Colonic mucosa (tissue), 4 donors: ENCODE measurements at places on chromosomes 3 and 15. TPM values are rescaled to one million over a fixed set of nuclear protein-coding genes. Genes with fewer than 3 reads are reported as not detected.

The FXR1 gene
- total RNA-seq = 80.3 TPM

DNA sequence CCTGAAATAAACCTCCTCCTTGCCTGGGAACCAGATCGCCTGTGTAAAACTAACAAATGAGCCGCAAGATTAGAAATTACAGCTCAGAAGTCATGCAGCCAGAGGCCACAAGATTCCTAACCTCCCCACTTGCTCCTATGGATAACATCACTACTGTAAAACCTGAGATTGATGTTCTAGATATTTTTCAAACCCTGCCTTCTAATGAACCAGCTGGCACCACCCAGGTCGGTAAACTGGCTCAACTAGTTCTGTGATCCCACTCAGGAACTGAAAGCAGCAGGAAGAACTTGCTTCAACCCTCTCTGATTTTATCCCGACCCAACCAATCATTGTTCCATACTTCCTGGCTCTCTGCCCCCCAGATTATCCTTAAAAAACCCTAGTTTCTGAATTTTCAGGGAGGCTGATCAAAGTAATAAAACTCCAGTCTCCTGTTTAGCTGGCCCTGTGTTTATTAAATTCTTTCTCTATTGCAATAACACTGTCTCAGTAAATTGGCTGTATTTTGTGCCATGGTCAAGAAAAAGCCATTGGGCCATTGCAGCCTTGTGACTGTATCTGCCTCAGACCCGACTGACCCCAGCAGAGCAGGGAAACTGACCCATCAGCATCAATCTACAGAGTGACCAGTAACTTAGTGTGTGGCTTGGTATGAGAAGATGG, 98.9 kb downstream of the RPLP1 start:
- no peak overlapping the region for H3K4me3 ChIP-seq
- H3K27ac ChIP-seq = no peak overlapping the region
- DNase-seq = no peak
- H3K27me3 ChIP-seq = no peaks in the 10 kb centered on the region
- H3K36me3 ChIP-seq = no peaks in the 10 kb centered on the region

The CHRM5 gene
- total RNA-seq = not detected

GRCh38 chr3:28947061-28947460, 333.8 kb upstream of the RBMS3 start:
- H3K27ac ChIP-seq = no peak overlapping the region
- DNase-seq = no peak
- no peaks in the 10 kb centered on the region for H3K36me3 ChIP-seq

GRCh38 chr3:45204136-45204535, 22.0 kb downstream of the TMEM158 start:
- no peaks in the 10 kb centered on the region for H3K36me3 ChIP-seq
- no peak for DNase-seq
- no peak overlapping the region for H3K27ac ChIP-seq
- H3K4me1 ChIP-seq = no peaks in the 10 kb centered on the region
- no peak overlapping the region for H3K4me3 ChIP-seq

DNA sequence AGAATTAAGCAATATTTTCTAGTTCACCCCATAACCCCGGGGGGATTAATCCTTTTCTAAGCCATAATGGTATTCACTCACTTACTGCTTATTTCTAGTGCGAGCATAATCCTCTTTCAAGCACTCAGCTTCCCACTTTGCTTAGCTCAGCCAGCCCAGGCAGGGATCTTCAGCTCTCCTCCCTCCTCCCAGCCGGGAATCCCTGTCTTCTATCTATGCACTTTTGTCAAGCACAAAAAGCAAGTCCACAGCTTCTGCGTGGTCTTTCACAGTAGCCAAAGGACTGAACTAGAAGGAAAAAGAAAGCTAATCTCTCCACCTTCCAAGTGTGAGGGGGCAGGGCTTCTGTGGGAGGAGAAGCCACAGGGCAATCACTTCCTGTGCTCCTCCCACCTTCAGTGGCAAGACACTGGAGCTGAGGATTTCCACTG, 62.8 kb downstream of the PEX5L start:
- no peak overlapping the region for H3K27ac ChIP-seq
- no peaks in the 10 kb centered on the region for H3K36me3 ChIP-seq
- H3K4me1 ChIP-seq = no peaks in the 10 kb centered on the region
- no peaks in the 10 kb centered on the region for H3K27me3 ChIP-seq
- DNase-seq = no peak
- no peak overlapping the region for H3K4me3 ChIP-seq

DNA sequence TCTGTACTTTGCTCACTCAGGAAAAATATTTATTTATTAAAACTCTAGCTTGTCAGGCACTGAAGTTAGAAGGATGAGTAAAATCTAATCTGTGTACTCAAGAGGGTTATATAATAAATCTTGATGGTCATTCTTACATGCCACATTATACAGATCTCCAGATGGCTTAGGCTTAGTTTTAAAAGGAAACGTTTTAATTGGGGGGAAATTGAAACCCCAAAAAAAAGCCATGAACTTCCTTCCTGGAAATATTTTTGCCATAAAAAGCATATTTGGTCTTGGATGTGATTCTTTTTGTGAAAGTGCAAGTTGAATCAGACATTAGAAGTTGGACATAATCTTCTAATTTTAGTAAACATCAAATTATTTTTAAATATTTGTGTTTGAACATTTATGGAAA, 6.0 kb downstream of the SENP8 start:
- H3K27me3 ChIP-seq = no peaks in the 10 kb centered on the region
- no peak overlapping the region for H3K27ac ChIP-seq
- no peaks in the 10 kb centered on the region for H3K4me1 ChIP-seq
- DNase-seq = no peak
- H3K36me3 ChIP-seq = no peaks in the 10 kb centered on the region
